Right atrium auricular region (tissue), 2 donors: ENCODE measurements at places on chromosomes 5 and 9.

GRCh38 chr9:83596899-83597504 is 25.9 kb upstream of the IDNK start:
- no peak for DNase-seq

GRCh38 chr9:93665637-93666438 is 89.5 kb downstream of the PHF2 start:
- no peak for DNase-seq

DNA sequence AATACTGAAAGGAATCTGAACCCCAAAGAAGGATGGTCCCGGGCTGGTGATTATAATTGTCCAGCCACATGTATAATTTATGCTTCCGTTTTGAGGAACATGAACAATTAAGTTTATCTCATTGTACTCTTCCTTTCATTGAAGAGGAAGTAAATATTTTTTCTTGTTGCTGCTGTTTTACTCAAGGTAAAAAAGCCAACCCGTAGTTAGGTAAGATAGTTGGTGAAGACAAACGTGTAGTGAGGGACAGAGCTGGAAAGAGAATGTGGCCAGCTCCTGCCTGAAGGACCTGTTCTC is 5.1 kb downstream of the RCL1 start:
- no peak for DNase-seq

GRCh38 chr9:114641967-114642366 is 15.6 kb downstream of the TEX53 start:
- DNase-seq, result no peak

DNA sequence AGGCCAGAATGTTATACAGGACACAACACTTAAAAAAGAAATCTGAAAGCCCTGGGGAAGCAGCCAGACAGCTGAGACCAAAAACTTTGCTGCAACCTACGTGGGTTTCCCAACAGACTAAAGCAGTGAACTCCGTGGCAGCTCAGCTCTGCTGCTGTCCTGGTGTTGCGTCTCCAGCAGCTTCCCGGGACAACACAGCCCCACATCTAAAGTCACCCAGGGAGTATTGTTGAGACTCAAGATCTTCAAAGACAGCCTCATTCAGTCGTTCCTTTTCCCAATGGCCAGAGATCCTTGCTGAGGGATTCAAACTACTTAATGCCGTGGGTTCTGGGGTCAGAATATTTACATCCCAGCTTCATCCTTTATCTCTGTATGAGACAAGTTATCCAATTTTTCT is 125.8 kb downstream of the MED10 start:
- no peak for DNase-seq

DNA sequence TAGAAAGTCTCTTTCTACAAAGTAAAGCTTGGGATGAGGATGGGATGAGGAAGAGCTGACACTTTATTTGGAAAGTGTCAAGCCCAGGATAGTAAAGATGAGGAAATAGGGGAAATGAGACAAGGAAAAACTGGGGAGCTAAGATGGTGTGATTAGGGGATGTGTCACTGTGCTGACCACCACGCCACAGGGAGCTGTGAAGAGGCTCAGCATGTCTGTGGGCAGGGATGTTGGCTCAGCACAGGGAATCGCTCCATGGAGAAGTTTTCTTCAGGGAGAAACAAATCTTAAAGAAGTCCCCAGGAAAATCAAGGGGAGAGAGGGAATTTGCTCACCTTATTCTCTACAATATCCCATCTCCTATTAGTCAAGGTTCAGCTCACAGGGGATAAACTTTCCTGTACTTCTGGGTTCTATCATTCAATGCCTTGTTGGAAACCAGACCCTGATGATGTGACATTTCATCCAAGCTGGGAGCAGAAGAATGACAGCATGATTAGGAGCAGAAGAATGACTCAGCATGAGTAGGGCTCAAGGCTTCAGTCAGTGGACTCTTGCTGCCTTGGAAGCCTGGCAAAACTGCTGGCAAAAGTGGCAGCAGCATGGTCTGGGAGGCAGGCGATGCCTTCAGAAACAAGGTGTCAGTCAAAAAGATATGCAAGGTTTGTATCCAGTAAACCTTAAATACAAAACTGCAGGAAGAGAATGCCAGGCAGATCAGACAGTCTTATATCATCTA is 4.9 kb downstream of the HSPB3 start:
- no peak for DNase-seq

DNA sequence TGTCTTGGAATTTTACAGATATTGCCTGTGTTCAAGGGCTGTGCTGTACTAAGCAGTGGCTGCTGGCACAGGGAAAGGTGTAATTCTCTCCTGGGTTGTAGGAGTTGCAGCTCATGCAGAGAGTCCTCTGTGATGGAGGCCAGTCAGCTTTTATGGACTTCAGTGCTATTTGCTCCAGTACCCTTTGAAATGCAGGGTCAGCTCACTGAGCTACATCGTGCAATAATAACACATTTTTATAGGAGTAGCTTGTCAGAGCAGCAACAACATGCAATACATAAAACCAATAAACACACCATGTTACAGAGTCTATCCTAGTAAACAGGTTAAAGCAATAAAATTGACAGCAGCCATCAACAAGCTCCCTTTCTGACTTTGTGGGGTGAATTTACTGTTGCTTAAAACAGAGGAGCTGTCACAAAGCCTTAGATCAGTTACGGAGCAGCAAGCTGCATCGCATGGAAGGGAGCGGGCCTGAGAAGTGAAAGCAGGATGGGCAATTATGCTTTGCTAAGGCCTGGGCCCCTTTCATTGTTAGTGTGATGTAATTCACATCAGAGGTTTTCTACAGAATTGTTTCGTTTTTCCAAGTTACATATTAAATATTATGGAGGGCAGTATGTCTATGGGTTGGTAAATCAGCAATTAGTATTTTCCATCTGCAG is 16.8 kb downstream of the CD180 start:
- no peak for DNase-seq

- DNase-seq, result no peak
Observed at GRCh38 chr5:152503206-152503605, 98.1 kb upstream of the NMUR2 start.

DNA sequence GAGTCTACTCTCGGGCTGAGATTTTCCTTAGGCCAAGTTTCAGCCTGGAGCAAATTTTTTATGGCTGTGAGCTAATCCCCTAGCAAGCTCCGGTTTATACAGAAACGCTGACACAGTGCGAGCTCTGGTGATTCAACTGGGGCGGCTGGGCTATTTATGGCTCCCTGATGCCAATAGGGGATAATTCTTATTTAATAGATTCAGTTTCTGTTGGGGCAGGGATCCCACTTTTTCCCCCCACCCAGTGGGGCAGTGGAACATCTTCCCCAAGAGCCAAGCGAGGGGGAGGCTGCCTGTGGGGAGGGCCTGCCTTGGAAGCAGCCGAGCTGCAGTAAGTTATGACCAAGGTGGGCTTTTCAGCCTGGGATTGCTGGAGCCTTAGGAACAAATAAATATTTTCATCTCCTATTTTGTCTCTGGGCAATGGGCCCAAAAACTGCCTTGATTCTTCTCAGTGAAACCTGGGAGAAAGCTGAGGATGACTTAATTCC is 129.1 kb downstream of the MACROH2A1 start:
- no peak for DNase-seq

DNA sequence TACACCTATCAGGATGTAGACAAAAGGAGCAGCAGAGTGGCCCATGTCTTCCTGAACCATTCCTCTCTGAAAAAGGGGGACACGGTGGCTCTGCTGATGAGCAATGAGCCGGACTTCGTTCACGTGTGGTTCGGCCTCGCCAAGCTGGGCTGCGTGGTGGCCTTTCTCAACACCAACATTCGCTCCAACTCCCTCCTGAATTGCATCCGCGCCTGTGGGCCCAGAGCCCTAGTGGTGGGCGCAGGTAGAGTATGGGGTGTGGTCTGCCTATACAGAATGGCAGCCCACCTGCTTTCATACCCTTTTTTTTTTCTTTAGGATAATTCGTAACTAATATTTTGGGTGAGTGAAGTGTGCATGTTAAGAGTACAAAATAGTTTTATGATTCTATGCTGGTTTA is 1.1 kb downstream of the SLC27A6 start:
- DNase-seq, result no peak

DNA sequence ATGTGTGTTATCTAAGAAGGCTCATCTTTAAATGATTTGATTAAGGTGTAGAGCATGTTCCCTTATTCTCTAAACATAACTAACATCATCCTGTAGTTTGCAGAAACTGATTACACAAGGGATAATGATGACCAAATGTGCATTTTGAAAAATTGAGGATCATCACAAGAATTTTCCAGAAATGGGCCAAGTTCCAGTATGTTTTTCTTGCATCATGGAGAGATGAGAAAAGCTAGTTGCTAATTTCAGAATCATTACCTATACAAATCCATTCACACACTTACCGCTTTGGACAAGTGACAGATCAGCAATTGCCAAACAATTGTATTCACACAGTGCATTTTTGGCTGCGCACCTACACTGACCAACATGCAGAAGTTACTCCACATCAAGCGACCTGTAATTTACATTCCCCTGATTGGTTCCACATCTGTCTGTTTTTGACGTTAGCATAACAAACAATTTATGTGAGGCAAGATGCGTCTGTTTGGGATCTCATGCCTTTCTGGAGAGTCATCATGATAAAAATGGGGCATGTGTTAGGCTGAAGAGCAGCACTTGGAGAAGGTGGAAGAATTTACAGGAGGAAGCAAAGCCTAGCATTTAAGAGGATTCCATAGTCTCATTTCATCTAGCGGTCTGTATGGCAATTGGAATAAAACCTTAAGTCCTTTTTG is 2.8 kb upstream of the BNC2 start:
- no peak for DNase-seq

GRCh38 chr5:10649666-10650380 is 86.0 kb downstream of the ANKRD33B start:
- DNase-seq, result no peak

DNA sequence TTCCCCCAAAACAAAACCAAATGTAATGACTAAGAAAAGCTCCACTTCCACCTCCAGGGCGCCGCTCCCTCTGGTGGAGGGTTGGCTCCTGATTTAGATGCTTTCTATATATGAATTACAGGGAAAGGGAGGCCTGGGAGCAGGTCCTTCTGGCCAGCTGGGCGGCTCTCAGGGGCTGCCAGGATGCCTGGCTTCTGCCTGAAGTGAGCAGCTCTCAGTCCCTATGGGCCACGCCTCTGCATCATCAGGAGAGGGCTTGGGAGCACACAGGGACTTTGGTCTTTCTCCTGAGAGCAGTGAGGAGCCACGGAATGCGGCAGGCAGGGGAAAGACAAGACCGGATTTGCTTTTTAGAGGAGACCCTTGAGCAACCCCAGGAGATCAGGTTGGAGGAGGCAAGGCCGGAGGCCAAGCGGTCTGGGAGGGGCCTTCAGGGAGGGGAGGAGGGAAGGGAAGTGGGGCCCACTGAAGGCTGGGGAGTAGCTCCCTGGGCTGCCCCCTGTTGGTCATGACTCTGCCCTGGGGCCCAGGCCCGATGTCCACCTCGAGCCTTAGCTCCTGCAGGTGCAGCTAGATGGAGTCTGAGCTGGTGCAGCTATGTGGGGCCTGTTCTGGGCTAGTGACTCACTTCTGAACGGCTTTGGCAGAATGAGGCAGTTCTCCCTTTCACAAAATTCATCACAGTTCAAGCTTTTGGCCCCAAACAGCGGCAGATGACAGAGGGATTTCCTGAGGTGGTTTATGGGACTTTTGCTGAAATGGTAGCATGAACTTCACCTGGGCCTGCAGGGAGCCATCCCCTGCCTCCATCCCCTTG is 11.3 kb upstream of the GRHPR start:
- no peak for DNase-seq

DNA sequence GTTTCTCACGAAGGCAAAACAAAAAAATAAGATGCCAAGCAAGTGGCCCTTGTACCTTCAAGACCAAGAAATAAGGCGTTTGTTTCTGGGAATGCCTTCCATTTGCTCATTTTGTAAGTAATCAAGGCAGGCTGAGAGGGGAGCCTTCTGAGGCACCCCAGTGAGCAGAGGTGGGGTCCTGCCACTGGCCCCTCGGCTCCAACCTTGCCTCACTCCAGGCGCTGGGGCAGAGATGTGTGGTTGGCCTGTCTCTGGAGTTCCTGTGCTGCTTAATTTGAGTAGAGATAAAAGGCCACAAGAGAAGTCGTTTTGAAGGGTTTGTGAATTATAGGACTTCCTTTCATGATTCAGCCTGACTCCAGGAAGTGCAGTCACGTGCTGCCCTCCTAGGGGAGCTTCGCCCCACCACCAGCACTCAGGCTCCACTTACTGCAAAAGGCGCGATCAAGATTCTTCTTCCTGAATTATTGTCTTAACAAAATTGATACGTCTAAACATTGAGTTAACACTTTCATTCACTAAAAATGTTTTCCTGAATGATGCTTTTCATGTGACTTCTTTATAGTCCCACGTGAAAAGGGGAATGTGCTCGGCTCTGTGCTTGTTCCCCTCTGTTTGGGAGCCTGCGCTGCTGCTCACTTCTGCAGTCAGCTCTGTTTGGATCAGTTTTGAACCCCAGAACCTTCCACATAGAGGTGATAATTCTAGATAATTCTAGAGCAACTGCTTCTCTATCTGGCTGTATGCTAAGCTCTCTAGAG is 13.7 kb downstream of the SYK start:
- peak; percentile 58 for DNase-seq

GRCh38 chr5:159727167-159727566 is 189.1 kb upstream of the ADRA1B start:
- DNase-seq, result no peak

DNA sequence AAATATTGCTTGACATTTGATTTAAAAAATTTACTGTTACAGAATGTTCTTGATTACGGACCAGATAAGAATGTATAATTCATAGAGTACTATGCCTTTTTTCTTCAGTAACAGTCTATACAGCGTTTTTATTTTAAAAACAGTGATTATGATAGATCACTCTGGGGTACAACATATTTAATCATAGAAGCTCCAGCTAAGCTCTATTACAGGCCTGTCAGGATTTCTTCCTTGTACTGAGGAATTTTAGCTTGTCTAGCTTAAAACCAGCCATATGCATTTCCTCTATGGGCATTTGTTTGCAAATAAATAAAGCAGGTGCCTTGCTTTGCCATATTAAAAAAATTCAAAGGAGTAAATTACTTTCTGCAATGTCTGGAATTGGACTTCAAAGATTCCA is 423.8 kb downstream of the BNC2 start:
- DNase-seq, result no peak

- no peak for DNase-seq
Observed at GRCh38 chr9:92534674-92535073, 1.1 kb downstream of the ECM2 start.

GRCh38 chr5:59236448-59236847 is 653.6 kb downstream of the RAB3C start:
- no peak for DNase-seq

GRCh38 chr5:135490245-135491037 is 38.3 kb upstream of the TIFAB start:
- no peak for DNase-seq

- no peak for DNase-seq
Observed at GRCh38 chr9:120221844-120222243, 358.1 kb downstream of the CDK5RAP2 start.

GRCh38 chr5:12023614-12024241 is 119.5 kb upstream of the CTNND2 start:
- DNase-seq, result no peak

DNA sequence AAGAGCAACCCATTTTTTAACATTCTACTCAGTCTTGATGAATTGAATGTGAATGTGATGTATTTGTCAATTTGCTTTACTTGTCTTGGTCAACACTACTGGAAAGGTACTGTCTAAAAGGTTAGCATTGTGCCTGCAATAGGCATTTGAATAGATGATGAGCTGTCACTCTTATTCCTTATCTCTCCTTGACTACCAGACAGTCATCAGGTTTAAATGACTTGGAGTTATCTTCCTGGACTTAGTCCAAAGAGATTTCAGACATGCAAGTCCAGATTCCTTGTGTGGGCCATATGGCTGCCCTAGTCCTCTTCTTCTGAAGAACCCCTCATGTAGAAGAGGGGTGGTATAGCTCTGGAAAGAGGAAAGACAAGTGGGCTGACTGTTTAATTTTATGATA is 4.8 kb downstream of the ARHGEF28 start:
- no peak for DNase-seq
